Stimulated activated CD8-positive, alpha-beta memory T cell treated with anti-CD3 and anti-CD28 coated beads, Interleukin-2, amount 100 ng/mL, for 1 hour (primary cell): ENCODE measurements at places on chromosomes 2 and 18.

GRCh38 chr2:216918088-216918680 lies 58.3 kb upstream of the TNP1 start:
- DNase-seq, result no peak

- DNase-seq, result no peak
These were observed 43.0 kb upstream of the RAB6C start for GRCh38 chr2:129936334-129936934.

DNA sequence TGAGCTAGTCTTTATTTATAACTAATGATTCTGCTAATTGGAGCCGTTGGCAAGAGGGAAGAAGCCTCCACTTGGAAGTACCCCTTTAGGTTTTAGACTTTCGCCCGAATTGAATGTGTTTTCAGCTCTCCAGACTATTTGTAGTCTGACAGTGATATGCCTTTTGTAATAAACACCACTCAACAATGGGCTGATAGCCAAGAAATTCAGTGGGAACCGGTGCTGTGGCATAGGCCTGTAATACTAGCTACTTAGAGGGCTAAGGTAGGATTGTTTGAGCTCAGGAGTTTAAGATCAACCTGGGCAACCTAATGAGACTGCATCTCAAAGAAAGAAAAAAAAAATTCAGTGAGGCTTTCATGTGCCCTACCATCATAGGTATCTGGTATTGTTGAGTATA lies 13.6 kb upstream of the ZSCAN30 start:
- no peak for DNase-seq

DNA sequence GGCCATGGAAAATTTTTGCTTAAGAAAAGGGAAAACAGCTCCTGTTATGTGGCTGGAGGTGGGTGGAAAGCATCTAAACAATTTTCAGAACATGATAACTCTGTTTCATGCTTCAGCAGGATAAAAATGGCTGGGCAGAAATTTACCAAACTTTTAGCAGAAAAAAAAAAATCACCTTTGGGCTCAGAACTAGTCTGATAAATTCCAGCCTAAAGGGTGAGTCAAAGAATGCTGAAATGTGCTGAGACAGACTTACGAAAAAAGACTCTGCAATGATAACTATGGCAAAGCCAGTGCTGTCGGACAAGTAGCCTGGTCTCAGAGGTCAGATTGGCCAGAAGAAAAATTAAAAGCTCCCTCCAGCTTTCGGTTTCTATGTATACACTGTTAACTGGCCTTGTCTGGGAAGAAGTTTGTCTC lies 123.6 kb downstream of the LRATD1 start:
- DNase-seq, result no peak

GRCh38 chr18:13493725-13494124 lies 232.6 kb downstream of the FAM210A start:
- DNase-seq, result no peak

DNA sequence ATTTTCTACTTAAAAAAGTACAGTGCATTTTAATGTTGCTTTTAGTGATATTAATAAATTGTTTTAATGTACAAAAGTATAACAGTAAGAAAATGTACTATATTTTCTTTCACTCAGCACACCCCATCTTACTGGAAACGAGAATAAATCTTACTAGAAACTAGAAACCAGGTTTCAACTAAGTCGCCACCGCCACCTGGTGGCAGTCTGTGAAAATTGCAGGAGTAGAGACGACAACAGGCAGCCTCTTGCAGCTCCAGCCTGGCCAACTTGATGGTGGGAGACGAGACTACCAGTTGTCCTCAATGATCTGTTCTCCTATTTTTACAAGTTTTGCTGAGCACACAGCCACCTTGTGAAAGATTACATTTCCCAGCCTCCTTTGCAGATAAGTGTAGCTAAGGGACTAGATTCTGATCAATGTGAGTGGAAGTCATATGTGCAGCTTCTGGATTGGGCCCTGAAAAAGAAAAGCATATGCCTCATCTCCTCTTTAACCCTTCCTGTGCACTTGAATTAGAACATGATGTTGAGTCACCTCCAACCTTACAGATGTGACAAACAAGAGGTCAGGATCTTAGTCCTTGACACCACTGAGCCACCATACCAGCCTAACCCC lies 8.7 kb downstream of the OTOF start:
- no peak for DNase-seq

GRCh38 chr18:44602380-44602779 lies 78.3 kb upstream of the SETBP1 start:
- DNase-seq, result no peak

DNA sequence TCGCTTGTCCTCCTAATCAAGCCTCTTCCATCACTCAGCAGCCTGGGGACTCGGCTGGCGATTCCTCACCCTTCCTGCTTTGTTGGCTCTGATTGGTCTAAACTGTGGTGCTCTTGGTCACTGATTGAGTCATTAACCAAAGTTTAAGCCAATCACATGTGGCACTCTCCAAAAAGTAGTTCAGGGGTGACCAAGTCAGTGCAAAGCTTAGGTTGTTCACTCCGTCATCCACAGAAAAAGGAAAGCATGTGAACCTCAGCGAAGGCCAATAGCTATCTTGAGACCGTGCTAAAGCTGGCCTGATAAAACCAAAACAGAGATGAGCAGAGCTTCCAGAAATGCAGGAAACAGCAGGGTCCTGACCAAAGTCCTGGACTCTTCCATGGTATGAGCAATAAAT lies 4.9 kb downstream of the ALPK2 start:
- DNase-seq, result no peak

DNA sequence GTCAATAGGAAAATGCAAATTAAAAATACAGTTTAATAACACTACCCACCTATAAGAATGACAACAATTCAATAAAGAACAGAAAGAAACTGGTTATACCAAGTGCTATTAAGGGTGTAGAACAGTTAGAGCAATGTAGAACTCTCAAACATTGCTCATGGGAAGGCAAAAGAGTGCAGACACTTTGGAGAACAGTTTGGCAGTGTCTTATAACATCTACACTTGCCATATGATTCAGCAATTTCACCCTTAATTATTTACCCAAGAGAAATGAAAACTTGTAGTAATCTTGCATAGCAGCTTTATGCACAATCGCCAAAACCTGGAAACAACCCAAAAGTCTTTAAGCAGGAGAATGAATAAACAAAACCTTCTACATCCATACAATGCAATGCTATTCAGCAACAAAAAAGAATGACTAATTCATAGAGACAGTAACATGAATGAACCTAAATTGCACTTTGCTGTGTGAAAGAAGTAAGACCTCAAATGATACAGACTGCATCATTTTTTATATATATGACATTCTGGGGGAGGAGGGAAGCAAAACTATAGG lies 455.2 kb downstream of the THSD7B start:
- DNase-seq, result no peak

DNA sequence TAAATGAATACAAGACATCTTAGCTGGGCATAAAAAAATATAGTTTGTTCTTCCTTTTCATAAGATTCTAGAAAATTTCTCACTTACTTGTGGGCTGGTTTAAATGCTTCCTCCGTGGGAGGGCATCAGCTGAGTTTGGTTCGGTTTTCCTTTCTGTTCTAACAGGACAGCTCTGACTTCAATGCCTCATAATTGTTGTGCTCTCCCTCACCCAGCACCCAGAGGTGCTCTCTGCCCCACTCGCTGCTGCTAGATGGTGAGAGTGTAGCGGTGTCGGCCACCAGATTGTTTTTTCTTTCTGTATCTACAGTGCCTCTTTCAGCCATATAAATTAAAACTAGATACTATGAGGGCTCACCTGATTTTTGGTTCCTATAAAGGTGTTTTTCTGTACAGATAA lies 407.2 kb upstream of the CDH7 start:
- no peak for DNase-seq

GRCh38 chr2:147449323-147449991 lies 395.4 kb upstream of the ACVR2A start:
- peak; percentile 33 for DNase-seq

GRCh38 chr2:103355287-103355686 lies 593.5 kb downstream of the TMEM182 start:
- DNase-seq, result no peak

DNA sequence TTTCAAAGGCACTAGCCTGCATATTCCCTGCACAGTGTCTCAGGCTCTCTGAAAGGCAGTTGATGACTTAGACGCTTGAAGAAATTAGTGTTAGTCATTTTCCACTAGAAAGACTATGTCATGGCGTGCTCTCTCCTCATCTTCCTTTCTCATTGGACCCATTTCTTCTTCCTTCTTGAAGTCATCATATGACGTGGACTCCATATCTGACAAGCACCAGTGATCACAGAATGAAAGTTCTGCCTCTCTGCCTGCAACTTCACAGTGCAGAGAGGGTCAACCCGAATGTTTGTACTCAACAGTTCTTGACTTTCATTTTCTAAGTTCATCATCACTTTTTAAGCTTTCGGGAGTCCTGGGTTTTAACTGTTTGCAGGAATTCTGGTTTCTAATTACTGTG lies 63.7 kb upstream of the CYRIA start:
- DNase-seq, result no peak

- DNase-seq, result no peak
These were observed 200.7 kb downstream of the MYCN start for GRCh38 chr2:16140771-16141640.

- DNase-seq, result no peak
These were observed 5.6 kb downstream of the FOSL2 start for GRCh38 chr2:28398101-28398834.

DNA sequence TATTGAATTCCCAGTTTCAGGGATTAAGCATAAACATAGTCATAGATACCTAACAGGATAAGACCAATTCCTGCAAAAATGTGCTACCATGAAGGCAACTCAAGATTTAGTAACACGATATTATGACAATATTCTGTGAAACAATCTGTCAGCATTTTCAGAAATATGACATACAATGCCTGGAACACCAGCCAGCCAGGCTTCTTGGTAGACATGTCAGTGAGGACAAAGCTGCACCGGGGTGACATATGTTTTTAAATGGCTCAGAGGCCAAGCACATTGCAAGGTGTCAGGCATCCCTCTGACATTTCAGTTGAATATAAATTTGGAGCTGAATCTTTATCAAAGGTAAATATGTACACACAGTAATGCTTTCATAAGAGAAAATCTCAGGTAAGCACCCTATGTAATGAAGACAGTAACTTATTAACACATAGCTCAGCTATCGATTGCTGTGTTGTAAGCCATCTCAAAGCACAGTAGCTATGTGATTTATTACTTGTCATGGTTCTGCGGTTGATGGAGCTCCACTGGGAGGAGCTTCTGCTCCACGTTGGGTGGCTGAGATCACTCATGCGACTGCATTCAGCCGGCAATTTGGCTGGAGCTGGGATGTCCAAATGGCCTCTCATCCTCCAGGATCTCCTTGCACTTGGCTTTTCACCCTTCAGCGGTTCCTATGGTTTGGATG lies 31.9 kb upstream of the EML6 start:
- DNase-seq, result no peak

DNA sequence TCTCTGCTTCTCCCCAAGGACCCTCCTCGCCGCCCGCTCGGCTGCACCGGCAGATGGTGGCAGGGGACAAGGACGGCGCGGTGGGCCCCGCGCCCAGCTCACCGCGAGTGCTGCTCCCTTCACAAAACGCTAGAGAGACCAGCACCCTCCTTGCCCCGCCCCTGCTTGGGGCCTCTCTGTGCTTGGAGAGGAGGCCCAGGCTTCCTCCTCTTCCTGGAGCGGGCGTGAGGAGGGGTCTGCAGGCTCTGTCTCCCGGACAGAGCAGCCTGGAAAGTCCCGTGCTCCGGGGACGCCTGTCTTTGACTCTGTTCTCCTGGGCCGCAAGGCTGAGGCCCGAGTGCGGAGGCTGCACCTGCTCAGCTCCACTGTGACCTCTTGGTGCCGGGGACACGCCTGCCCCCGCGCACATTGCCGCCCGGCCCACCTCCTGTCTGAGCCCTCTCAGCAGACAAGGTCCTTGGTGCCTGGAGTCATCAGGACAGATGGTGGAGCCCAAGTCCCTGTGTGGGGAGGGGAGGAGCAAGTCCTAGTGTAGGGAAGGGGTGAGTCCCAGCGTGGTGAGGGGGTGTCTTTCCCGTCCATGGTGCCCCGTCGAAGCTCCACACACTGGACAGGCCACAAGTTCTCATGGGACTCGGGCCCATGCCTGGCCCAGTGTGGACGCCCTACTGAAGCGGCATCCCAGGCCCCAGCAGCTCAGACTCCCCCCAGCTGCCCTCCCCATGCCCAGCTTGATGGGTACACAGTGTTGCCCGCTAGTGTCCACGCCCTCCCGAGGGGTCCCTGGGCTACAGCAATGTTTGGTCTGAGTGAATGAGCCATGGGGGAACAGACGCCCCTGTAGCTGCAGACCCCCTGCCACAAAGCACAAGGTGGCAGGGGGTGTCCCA lies 33.8 kb downstream of the RTP5 start:
- DNase-seq, result no peak

GRCh38 chr2:49286045-49286444 lies 131.7 kb upstream of the FSHR start:
- DNase-seq, result no peak

- DNase-seq, result no peak
These were observed 68.1 kb upstream of the AMMECR1L start for GRCh38 chr2:127953849-127954248.

- no peak for DNase-seq
These were observed 2.2 kb upstream of the SLC4A5 start for GRCh38 chr2:74345272-74345943.

DNA sequence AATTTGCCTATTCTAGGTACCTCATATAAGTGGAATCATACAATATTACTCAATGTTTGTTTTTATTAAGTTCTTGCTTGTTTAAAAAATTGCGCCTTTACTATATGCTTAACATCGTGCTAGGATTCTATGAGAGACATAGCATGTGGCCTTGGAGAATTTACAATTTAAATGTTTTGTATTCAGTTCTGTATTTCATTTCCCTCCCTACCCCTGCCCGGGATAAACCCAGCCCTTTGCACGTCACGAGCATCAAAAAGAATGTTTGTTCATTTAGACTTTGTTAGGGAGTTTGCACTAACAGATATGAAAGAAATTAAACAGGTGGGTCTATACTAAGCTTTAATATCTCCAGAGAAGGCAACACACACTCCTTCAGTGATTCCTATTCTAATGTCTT lies 75.7 kb downstream of the C18orf54 start:
- DNase-seq, result no peak

DNA sequence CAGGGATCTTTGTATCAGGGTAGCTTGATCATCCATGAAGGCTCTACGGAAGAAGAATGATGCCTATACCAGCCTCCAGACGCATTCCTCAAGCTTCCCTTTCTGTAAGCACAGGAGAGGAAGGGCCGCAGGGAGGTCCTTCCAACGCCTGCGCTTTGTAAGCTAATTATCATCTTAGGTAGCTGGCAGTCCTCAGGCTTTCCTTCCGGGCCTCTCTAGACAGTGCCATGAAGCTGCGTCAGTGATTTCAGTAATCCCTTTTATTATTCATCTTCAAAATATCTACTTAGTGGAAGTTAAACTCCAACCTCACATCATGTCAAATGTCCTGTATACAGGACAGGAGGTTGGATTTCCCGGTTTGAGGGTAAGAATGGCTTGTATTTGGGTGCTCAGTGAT lies 92.3 kb downstream of the ETAA1 start:
- no peak for DNase-seq

DNA sequence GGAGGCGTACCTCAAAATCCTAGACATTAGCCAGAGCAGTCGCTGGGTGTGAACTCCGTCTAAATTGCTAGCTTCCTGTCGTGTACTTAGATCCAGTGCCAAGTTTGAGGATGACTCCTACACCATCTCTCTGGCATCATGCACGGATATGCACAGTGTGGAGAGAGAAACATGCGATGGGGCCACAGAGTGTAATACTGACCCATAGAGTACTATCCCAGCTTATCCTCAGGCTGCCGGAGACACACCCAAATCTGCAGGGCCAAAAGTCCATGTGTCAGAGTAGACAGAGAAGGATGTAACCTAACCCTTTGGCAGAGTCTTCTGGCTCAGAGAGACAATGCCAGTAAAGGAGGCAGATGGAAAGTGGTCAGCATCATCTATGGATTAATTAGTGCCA lies 84.2 kb downstream of the ARL4C start:
- no peak for DNase-seq
